Stromal cell of bone marrow (primary cell): ENCODE measurements at places on chromosomes 2 and 18.

- DNase-seq: no peak
These were observed 233.9 kb downstream of the SATB2 start for GRCh38 chr2:199223791-199224190.

GRCh38 chr2:62688771-62689170 lies 16.7 kb upstream of the EHBP1 start:
- DNase-seq: no peak

DNA sequence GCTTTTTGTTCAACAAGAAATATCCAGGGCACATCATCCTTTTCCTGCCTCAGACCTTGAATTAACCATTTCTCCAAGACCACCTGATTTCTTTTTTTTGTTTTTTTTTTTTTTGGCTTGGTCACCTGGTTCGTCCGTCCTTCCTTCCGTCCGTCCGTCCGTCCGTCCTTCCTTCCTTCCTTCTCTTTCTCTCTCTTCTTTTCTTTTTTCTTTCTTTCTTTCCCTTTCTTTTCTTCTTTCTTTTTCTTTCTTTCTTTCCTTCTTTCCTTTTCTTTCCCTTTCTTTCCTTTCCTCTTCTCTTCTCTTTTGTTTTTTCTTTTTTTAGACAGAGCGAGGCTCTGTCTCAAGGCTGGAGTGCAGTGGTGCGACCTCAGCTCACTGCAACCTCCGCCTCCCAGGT lies 80.7 kb downstream of the TET3 start:
- DNase-seq: no peak

- no peak for DNase-seq
These were observed 155.7 kb downstream of the INHBB start for GRCh38 chr2:120501591-120501990.
